ENCODE measurements at places on chromosomes 2 and 18. TPM values are rescaled to one million over a fixed set of nuclear protein-coding genes. Genes with fewer than 3 reads are reported as not detected.

DNA sequence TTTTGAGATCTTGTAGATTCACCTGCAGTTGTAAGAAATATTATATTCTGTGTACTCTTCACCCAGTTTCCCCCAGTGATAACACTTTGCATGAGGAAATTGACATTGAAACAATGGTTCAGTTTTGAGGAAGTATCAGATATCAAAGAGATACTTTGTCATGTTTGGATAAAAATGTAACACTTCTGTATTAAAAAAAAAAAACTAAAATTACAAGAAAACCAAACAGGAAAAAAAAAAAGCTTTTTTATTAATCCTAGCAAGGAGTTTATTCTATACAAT, 204.0 kb downstream of the ARL4C start:
- no peak for DNase-seq

GRCh38 chr2:52343706-52344266, 1311.9 kb upstream of the NRXN1 start:
- DNase-seq, result no peak

- no peak for DNase-seq
Observed at GRCh38 chr2:164504253-164504652, 117.0 kb downstream of the GRB14 start.

- no peak for DNase-seq
Observed at GRCh38 chr2:43160778-43161177, 65.6 kb downstream of the ZFP36L2 start.

- no peak for DNase-seq
Observed at GRCh38 chr2:102238778-102239177, 52.0 kb downstream of the IL1RL2 start.

DNA sequence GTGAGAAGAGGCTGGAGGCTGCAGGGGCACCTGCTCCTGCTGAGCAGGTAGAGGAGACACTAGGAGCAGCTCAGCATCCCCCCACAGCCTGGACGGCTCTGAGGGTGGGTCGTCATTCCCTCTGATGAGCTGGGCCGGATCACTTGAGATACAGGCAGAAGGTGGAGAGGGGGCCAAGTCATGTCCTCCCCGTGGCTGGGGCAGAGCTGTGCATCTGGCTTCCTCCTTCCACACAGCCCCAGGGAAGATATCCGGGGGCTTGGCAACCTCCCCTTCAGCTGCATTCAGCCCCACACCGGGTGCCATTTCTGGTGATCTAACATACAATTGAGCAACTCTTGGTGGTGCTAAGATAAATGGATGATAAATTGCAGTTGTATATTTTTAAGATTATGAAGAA, 236.9 kb downstream of the LDLRAD4 start:
- no peak for DNase-seq

GRCh38 chr2:102181919-102182635, 4.7 kb upstream of the IL1RL2 start:
- DNase-seq, result no peak

DNA sequence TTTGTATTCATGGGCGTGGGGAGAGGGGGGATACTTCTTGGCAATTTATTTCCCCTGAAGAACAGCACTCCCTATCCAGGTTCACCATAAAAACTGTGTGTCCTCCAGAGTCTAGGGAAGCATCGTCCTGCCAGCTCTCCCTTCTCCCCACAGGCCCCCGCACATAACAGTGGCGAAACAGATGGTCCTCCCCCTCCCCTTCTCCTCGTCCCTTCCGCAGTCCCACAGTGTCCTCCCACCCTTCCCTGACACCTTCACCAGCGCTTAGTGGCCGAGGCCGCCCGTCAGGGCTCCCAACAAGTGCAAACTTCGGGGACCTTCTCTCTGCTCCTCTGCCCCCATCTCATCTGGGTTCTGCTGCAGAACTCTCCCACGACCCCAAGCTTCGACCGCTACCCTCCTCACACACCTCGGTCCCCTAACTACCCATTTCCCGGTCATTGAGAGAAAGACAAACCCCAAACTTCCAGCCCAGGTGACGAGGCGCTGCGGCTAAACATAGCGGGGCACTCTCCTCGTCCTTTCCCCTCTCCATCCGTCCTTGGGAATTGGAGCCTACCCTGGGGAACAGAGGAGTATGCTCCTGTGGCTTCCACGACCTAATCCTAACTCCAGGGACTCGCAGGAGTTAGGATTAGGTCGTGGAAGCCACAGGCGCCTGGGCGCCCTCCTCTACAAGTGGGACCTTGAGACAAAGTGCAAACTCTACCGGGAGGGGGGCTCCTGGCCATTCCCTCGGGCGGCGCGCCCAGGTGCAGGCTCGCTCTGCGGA, 971 bp downstream of the ZNF385B start:
- no peak for DNase-seq

GRCh38 chr2:158782616-158783015, 12.5 kb upstream of the DAPL1 start:
- no peak for DNase-seq

DNA sequence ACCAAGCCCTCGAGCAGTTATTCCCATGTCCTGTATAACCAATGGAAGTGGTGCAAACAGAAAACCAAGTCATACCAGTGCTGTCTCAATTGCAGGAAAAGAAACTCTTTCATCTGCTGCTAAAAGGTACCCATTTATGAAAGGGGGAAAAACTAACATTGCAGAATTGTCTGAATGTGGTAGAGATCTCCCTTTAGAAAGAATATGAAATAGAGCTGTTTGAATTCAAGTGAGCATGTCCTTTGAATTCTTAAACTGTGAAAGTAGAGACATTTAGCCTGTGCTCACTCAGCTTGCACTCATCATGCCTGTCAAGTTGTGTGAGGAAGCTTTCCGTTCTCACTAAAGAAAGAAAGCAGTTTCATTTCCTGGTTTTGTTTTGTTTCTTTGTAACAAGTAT, 87.4 kb downstream of the EML4 start:
- no peak for DNase-seq

DNA sequence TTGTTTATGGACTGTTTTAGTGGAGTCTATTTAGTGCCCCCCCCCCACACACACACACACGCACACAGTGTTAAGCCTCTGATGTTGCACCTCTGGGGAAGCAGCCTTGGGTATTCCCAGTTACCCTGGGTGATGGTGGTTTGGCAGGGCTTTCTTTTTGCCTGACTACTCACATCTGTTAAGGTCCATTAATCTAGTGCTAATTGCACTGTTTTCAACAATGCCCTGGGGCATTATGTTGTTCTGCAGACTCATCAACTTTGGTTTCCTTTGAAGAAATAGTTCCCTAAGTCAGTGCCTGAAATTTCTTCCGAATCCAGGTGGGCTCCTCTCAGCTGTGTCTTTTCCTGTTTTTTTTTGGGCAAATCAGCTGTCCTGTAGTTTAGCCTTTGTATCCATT, 34.7 kb downstream of the SPOPL start:
- no peak for DNase-seq

DNA sequence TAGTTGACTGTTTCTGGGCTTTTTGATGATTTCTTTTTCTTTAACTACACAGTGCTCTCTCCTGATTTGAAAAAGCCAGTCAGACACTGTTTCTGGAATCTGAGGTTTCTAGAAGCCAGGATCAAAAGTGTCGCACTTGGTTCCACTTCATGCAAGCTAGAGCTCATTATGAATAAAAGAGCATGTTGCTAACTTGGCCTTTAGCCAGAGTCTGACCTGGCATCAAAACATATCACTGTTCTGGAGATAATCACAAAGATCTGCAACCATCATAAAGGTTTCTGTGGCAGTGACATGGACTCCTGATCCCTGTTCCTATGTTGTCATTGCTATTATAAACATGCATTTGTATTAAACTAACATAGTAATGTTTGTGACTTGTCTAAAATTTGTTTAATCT, 76.1 kb upstream of the MAPRE2 start:
- no peak for DNase-seq

DNA sequence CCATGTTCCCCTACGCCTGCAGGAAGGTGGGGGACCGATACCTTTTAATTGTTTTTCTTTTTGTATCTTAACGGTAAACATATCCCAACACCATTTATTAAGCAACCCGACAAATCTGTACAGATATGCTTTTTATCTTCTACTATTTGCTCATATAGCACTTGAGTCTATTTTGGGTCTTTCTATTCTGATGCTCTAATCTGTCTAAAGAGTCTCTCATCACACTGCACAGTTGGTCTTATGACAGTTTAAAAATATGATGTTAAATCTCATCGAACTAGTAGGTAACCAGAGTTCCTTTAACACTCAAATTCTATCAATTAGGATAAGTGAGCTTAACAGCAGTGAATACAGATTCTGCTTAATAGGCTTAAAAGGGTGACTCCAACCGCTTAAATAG, 111.6 kb downstream of the SOCS6 start:
- no peak for DNase-seq

GRCh38 chr2:239263669-239264491, 136.9 kb downstream of the HDAC4 start:
- no peak for DNase-seq

- no peak for DNase-seq
Observed at GRCh38 chr2:177886824-177887223, 185.8 kb downstream of the PDE11A start.

- no peak for DNase-seq
Observed at GRCh38 chr2:237448171-237448570, 34.2 kb upstream of the COL6A3 start.

DNA sequence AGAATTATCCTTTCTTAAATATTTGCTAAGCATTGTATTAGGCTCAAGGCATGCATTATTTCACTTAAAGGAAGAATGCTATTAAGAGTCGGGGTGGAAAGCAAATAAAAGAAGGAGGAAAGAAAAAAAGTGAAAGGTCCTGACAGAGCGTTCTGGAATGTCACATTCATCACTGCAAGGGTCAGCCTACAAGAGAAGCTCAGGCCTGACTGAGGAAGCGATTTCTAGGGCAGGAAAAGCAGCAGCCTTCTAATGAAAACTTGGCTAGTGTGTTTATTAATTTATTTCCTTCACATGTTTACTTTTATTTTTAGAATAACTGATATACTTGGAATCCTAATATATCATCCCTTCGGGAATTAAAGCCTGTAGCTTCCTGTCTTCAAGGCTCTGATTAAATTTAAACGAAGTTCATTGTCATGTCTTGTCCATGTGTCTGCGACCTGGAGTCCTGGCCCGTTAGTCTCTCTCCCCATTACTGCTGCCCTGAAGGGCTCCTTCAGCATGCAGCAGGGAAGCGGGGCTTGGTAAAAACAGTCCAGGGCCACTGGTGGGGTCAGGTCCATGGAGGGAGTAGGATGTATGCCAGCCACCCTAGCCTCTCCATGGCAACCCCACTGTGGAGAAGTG, 119.2 kb upstream of the CCDC68 start:
- DNase-seq, result no peak

DNA sequence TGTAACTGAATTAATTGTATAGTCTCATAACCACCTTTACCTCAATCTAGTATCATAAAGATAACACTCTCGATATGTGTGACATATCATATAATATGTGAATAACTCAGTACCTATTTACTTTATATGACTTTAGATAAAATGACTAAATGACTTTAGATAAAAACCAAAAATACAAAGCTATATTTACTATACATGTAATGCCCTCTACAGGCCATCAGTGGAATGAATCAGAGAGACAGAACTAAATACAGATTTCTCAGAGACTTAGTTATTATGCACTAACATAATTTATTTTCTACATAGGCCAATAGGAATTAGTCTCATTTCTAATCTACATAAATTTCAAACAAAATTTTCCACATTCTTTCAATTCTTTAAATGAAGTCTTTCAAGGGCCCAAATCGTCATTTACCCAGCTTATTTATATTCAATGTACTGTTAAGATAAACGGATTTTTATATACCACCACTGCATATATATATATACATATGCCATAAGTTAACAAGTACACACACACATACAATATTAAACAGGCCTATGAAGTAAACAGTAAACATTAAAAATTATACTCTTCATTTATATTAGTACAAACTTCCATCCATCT, 219.9 kb downstream of the EXOC6B start:
- no peak for DNase-seq

- no peak for DNase-seq
Observed at GRCh38 chr2:7992612-7993602, 688.9 kb upstream of the ID2 start.

GRCh38 chr2:25743132-25743830, 69.9 kb upstream of the DTNB start:
- no peak for DNase-seq

DNA sequence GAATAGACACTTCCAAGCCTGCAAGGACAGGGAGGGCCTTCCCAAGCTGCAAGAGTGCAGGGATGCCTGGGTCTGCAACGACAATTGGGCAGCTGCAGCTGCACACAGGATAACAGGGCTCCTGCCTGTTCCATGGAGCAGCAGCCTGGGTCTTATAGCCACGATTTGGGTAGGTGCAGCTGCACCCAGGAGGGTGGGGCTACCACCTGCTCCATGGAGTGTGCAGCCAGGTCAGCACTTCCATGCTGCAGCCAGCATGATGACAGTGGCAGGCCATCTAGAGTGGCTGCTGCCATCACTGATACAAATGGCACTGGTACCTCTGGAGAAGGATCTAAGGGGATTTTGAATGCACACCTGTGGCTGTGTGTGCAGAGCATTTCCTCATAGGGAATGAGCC, 528.5 kb downstream of the DSC3 start:
- no peak for DNase-seq

GRCh38 chr18:55354795-55355194, 233.2 kb downstream of the TCF4 start:
- DNase-seq, result no peak

The CERKL gene
- total RNA-seq, result not detected

The SLC30A3 gene
- 9.4 TPM for total RNA-seq

The RAX gene
- total RNA-seq, result not detected

The FOXD4L1 gene
- total RNA-seq, result not detected

The ALPI gene
- total RNA-seq, result not detected

The QPCT gene
- 0.77 TPM for total RNA-seq

The GCG gene
- total RNA-seq, result not detected

The MCM6 gene
- 4.1 TPM for total RNA-seq

The SPRED2 gene
- total RNA-seq, result 12.8 TPM

Data from left ventricle myocardium superior (tissue), 1 donor.